H9 (cell line): ENCODE measurements at places on chromosomes 13 and 19. TPM values are rescaled to one million over a fixed set of nuclear protein-coding genes. Genes with fewer than 3 reads are reported as not detected.

ICAM5 gene
- total RNA-seq, result 1.4 and 1.6 TPM in 2 replicates

DNA sequence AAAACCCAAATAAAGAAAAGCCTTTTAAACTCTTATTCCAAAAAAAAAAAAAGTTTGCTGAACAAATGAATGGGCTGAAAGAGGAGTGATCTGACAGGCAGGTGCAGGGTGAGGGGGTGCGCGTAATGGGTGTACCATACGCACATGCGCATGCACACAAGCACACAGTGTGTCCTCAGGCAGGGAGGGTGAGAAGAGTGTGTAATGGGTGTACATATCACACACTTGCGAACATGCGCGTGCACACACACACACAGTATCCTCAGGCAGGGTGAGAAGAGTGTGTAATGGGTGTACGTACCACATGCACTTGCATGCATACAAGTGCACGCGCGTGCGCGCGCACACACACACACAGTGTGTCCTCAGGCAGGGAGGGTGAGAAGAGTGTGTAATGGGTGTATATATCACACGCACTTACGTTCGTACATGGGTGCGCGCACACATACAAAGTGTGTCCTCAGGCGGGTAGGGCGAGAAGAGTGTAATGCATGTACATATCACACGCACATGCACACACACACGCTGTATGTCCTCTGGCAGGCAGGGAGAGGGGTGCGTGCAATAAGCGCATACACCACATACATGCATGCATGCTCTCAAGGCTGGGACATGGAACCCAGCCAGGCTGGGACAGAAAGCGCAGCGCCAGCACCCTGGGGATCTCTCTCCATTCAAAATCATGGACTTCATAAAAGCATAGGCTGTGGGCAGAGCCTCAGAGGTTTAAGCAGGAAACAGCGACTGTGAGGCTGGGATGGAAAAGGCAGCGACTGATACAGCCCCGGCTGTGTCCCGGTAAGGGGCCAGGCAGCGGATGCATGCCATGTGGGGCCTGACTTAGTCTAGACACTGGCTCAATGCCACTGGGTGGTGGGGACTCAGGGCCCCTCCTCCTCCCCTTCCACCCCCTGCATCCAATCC, 70.4 kb downstream of the CEBPG start:
- H3K27ac ChIP-seq, result no peak overlapping the region
- no peaks in the 10 kb centered on the region for H3K4me1 ChIP-seq
- H3K36me3 ChIP-seq, result no peaks in the 10 kb centered on the region
- H3K27me3 ChIP-seq, result no peaks in the 10 kb centered on the region
- no peak for DNase-seq

WDR87 gene
- total RNA-seq, result not detected in 2 replicates

- no peak overlapping the region for H3K27ac ChIP-seq
- H3K4me1 ChIP-seq, result peaks cover 16% of the 10 kb centered on the region
- DNase-seq, result no peak
- no peaks in the 10 kb centered on the region for H3K27me3 ChIP-seq
- no peak overlapping the region for H3K4me3 ChIP-seq
- H3K36me3 ChIP-seq, result no peaks in the 10 kb centered on the region
These were observed 97.3 kb downstream of the FAM216B start for GRCh38 chr13:42878721-42879120.

FGF14 gene
- 0.22 TPM in 2 replicates for total RNA-seq

CASP14 gene
- total RNA-seq, result not detected in 2 replicates

GRCh38 chr19:18297308-18297707, 15.9 kb upstream of the JUND start:
- no peak overlapping the region for H3K27ac ChIP-seq
- no peaks in the 10 kb centered on the region for H3K27me3 ChIP-seq
- no peaks in the 10 kb centered on the region; the same call in 2 of the 3 replicates for H3K36me3 ChIP-seq

ZNF90 gene
- 80.1 and 88.7 TPM in 2 replicates for total RNA-seq

DNA sequence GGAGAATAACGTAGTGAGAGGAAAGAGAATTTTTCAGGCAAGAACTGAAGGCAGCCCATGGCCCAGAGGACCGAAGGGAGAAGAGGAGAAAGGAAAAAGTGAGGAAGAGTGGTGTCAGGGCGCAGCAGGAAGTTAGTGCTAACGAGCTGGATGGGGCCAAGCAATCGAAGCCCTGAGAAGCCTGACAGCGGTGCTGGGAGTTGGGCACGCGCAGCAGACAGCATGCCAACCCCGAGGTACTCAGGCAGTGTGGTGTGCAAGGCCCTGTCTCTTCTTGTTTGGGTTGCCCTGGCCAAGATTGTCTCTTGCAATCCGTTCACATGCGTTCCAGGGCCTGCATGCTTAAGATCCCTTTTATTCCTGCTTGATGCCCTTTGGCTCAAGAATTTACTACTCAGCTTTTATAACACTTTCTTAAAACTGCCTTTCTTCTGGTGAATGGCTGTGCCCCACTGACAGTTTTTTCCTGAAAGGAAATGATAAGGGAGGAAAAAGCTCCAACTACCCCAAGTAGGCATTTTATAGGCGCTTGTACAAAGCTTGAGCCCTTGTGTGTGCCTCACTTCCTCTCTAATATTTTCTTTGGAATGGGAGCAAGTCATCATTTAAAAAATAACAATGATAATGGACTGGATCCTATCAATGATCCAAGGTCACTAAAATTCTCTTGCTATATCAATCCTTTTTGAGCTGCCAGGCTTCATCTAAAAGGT, 115.4 kb downstream of the FLT1 start:
- H3K27me3 ChIP-seq, result no peaks in the 10 kb centered on the region
- DNase-seq, result no peak
- no peak overlapping the region for H3K4me3 ChIP-seq
- H3K4me1 ChIP-seq, result peaks cover 7% of the 10 kb centered on the region; the same call in 1 of the 2 replicates

ZNF419 gene
- 12.8 and 13.4 TPM in 2 replicates for total RNA-seq
